NCI-H460 (cell line): ENCODE measurements at places on chromosomes 3 and 15. TPM values are rescaled to one million over a fixed set of nuclear protein-coding genes. Genes with fewer than 3 reads are reported as not detected.

GRCh38 chr3:136898954-136899353, 36.9 kb downstream of the NCK1 start:
- DNase-seq = no peak

GRCh38 chr3:166127969-166128368, 290.7 kb upstream of the BCHE start:
- DNase-seq = no peak

DNA sequence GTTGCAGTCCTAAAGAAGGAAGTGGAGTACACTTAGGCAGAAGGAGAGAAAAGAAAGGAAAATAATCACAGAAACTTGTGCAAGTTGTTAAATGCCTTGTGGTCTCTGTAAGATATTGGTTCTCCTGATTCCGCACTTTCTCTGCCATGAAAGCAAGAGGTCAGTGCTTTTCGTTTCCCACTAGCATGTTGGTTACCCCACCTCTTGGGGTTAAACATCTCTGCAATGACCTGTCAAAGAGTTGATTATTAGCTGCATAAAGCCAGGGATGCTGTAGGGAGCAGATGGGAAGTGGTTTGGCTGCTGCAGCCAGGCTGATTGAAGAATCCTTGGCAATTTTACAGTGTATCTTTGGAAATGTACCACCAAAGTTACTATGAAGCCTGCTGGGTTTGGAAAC, 33.3 kb downstream of the ZNF609 start:
- no peak for DNase-seq

Gene FURIN
- 29.0 and 37.7 TPM in 2 replicates for total RNA-seq
